HepG2 (cell line): ENCODE measurements at places on chromosomes 5 and 9.
A peak's percentile ranks its signal among the peaks of the same experiment; 100 is the strongest.

GRCh38 chr9:6426117-6426516 lies 13.1 kb downstream of the UHRF2 start:
- DNase-seq, result no peak

DNA sequence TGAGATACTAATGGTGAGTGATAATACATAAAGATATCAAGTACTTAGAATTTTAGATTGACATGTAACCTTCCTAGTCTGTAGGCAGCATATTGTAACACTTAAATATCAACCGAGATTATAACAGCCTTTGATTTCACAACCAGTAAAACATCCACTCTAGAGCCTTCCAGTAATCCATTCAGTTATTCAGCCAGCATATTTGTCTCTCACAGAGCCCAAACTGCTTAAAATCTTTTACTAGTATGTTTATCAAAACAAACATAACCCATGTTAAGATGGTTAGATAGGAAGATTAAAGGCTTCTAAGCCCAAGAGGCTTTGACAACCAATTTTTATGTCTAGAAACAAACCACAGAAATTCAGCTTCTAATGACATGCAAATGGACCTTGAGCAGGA lies 177.9 kb upstream of the FST start:
- no peak for DNase-seq

GRCh38 chr9:2015581-2016407 lies 647 bp downstream of the SMARCA2 start:
- peak; percentile 13 for DNase-seq

- no peak for DNase-seq
Observed at GRCh38 chr9:7173139-7173538, 415.4 kb downstream of the KDM4C start.

DNA sequence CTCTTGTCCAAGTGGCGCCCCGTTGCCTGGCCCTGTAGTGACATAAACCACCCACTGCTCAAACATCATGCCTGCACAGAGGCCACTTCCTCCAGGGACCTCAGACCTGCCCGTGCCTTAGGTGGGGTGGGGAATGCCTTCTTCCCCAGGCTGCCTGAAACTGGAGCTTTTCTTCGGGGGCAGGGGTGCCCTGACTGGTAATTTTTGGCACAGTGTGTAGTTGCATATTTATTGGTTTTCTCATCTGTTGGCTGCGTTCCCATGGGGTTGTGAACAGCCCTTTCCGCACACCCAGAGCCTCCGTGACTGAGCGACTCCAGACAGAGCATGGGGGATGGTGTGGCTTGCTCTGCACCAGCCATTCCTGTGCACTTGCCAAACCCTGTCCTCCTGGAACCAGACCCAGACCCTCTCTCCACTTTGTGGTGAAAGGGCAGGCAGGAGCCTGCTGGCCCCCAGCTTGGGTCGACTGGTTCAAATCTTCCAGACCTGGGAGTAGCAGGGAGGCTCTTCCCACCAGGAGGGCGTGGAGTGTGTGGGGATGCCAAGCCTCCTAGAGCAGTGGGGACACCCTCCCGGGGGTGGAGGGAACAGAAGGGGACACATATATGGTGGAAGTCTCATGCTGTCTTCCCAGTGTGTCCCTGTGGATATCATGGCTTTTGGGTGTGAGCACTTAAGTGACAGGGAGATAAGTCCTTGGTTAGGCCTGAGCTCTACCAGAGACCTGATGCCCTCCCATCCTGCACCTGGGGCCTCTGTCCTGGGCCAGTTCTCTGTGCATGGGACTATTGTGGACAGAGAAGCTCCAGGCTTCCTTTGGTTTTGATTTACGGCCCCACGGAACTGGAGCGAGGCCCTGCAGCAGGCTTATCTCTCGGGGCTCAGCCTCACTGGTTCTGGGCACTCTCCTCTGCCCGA lies 39.6 kb downstream of the WNK2 start:
- no peak for DNase-seq

GRCh38 chr5:137217599-137218200 lies 281.4 kb downstream of the SPOCK1 start:
- DNase-seq, result no peak

DNA sequence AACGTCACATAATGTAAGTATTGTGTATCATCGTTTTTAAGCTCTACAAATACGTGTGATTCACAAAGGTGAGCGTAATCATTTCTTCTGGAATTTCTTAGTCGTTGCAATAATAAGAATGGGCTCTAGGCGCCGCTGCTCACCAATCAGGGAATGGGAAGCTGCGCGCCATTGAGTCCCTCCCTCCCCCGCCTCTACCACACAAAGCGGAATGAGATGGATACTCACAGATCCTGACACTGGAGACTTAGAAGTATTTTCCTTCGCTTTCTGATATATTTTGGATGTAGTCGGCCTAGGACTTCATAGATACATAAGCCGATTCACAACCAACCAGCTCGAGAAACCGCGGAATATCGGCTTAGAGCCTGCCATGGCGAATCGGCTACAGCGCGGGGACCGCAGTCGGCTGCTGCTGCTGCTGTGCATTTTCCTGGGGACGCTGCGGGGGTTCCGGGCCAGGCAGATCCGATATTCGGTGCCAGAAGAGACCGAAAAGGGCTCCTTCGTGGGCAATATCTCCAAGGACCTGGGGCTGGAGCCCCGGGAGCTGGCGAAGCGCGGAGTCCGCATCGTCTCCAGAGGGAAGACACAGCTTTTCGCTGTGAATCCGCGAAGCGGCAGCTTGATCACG lies at the start of gene PCDHGA11:
Gene PCDHGA11 (plus strand): TSS at position 197 of the 634 bp plus-strand sequence. CDS start 177 bp downstream, at position 374.
- DNase-seq, result no peak

DNA sequence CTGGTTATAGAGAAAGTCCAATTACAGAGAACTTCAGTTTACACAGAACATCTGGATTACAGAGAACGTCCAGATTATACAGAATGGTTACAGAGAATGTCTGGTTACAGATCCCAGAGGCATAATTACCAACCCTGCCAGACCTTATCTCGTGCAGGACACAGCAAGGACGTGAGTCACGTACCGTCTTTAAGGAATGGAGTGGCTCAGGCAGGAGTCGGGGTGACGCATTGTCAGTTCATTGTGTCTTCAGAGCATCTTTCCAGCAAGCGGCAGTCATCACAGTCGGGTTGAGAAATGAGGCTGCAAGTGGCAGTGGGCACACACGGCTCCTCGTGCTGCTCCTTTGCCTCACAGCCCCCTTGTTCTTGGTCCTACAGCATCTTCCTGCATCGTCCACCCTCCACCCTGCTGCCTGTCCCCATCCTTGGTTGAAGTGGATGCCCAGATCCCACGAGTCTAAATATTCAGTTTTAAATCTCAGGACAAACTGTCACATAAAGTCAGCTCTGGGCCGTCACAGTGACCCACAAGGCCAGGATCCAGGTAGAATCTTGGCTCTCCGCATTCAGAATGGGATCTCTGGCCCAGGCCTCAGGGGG lies 30.0 kb upstream of the SLC6A19 start:
- DNase-seq, result no peak

DNA sequence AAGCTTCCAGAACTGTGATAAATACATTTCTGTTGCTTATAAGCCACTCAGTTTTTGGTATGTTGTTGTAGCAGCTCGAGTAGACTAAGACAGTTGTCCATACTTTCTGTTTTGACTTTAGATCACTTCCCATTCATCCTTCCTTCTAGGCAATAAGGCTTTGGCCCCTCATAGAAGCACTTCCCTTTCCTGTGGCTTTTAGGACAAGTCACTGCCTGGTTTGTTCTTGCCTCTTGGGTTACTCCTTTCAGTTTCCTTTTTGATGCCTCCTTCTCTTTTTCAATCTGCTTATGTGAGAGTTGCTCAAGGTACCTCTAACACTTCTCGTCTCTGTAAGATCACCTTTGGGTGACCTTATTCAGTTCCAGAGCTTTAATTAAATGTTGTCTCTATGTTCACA lies 72.4 kb upstream of the NTRK2 start:
- no peak for DNase-seq

- DNase-seq, result no peak
Observed at GRCh38 chr9:4423207-4423610, 67.1 kb upstream of the SLC1A1 start.

GRCh38 chr5:94544031-94544650 lies 74.3 kb downstream of the KIAA0825 start:
- no peak for DNase-seq

GRCh38 chr5:124941051-124942049 lies 194.9 kb upstream of the ZNF608 start:
- no peak for DNase-seq

- DNase-seq, result no peak
Observed at GRCh38 chr5:120449501-120449900, 14.6 kb upstream of the PRR16 start.

GRCh38 chr5:180860273-180860886 lies 696 bp downstream of the ZFP62 start:
- DNase-seq, result peak; percentile 65

- DNase-seq, result no peak
Observed at GRCh38 chr5:58275516-58275915, 184.4 kb downstream of the PLK2 start.

DNA sequence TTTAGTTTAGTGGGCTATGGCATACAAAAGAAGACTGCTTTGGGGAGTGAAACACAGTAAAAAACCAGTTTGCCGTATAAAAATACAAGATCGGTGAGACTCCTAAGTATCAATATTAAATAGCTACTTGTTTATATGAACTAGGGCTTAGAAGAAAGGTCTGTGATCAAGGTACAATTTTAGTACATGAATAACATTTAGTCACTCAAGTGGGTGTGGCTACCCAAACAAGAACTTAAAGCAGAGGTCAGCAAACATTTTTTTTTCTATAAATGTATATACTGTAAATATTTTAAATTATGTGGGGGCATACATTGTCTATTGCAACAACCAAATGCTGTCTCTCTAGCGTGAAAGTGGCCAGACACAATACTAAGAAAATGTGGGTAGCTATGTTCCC lies 1452.5 kb upstream of the NUDT12 start:
- DNase-seq, result no peak

- no peak for DNase-seq
Observed at GRCh38 chr5:165521816-165522610, 2016.6 kb downstream of the MAT2B start.

DNA sequence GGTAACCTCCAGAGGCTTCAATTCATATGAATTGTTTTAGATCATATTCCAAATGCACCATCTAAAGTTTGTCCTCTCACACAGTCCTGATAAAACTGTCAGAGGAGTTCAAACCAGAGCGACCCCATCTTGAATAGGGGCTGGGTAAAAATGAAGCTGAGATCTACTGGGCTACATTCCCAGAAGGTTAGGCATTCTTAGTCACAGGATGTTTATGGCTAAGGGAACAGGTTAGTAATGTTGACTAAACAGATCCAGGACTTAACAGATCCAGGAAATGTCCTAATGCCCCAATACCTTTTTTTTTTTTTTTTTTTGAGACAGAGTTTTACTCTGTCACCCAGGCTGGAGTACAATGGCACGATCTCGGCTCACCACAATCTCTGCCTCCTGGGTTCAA lies 192.6 kb upstream of the PRDM9 start:
- DNase-seq, result no peak

GRCh38 chr9:114409103-114409780 lies 21.5 kb upstream of the AKNA start:
- DNase-seq, result no peak

DNA sequence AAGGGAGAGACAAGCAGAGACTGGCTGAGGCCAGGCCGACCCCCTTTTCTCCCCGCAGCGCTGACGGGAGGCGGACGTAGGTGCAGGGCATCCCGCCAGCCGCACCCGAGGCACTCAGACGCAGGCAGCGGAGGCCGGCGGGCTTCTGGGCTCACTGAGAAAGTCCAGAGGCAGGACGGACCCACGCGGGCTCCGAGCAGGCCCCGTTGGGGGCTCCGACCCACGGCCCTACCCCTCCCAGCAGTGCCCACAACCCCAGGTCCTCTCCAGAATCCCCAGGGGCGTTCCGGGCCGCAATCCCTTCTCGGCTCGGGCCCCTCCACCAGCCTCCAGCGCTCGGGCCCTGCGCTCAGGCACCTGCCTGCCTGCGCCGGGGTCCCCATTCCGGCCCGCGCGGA lies 543 bp downstream of the MTMR12 start:
- no peak for DNase-seq

- DNase-seq, result no peak
Observed at GRCh38 chr5:149680810-149681221, 49.3 kb upstream of the PPARGC1B start.

DNA sequence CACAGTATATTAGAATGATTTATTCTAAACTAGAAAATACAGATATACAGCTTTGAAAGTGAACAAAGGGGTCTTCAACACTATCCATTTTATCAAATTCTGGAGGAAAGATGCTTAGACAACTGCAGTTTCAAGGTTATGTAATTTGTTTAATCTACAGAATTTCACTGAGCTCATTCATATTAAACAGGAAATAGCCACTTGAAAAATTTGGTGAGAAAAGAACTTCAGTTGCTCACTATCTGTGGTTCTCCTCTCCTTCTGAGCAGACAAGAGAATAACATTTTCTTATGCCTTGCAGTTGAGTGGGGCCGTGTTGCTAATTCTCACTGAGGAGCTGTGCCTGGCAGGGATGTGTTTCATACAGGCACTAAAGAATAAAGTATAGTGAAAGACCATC lies 1428.2 kb downstream of the CDH12 start:
- DNase-seq, result no peak

DNA sequence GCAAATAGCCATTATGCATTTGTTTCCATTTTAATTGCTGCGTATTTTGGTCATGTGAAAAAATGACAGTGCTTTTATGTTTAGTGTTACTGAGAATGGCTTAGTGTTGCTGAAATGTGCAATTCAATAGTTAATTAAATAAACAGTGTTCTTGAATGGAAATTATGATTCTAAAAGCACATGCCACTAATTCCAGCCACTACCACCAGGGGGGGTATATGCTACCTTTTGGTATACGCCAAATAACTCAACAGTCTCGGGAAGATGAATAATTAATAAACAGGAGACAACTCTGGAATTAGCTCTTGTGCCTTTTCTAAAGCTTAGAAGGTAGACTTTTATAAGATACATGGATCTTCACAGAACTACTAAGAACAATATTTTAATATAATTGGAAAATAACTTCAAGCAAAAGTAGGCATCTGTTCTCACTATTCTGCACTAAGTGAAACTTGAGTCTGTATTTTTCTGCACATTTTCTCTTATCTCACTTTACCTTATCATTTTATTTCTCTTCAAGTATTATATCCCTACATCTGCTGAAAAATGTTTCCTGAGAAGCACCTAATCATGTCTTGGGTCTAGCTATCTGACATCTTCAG lies 83.5 kb upstream of the MINAR2 start:
- DNase-seq, result peak; percentile 17
